Left ventricle myocardium inferior (tissue), 1 donor: ENCODE measurements at places on chromosomes 7 and 10. TPM values are rescaled to one million over a fixed set of nuclear protein-coding genes. Genes with fewer than 3 reads are reported as not detected.

Gene ITPRID1
- total RNA-seq, result not detected

Gene PMS2
- 5.6 TPM for total RNA-seq

Gene CUX1
- total RNA-seq, result 125 TPM

DNA sequence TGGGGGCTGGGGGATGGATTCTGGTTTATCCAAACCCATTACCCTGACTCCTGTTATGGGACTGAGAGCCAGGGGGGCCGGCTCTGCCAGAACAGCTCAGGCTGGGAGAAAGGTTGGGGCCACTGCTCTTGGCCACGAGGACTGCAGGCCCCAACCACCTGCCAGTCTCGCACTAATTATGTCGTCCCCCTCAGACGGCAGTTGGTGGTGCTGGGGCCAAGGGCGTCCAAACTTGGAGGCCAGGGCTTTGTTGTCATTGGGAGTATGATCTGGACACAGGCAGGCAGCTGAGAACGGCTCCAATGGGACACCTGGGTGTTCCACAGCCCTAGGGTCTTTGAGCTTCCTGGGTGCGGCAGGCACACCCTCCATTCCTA lies 34.7 kb downstream of the DRGX start:
- DNase-seq, result no peak
- peaks cover 27% of the 10 kb centered on the region for H3K4me1 ChIP-seq
- H3K36me3 ChIP-seq, result no peaks in the 10 kb centered on the region
- no peaks in the 10 kb centered on the region for H3K27me3 ChIP-seq

DNA sequence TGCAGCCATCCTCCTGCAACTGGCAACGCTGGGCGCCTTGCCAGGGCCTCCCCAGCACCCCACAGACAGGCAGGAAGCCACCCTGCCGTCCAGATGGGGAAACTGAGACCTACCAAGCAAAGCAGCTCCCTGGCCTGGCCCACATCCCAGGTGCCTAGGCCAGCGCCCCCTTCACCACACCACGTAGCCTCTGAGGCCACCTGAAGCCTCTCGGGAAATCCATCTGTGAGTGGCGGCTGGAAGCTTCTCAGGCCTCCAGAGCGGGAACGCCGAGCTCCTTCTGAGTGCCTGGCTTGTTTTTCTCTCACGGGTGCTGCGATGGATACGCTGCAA lies 58.7 kb downstream of the UNCX start:
- no peak overlapping the region for H3K4me3 ChIP-seq
- H3K4me1 ChIP-seq, result peaks cover 14% of the 10 kb centered on the region
- H3K36me3 ChIP-seq, result no peaks in the 10 kb centered on the region
- peaks cover 92% of the 10 kb centered on the region for H3K27me3 ChIP-seq
- no peak for DNase-seq
- no peak overlapping the region for H3K27ac ChIP-seq

DNA sequence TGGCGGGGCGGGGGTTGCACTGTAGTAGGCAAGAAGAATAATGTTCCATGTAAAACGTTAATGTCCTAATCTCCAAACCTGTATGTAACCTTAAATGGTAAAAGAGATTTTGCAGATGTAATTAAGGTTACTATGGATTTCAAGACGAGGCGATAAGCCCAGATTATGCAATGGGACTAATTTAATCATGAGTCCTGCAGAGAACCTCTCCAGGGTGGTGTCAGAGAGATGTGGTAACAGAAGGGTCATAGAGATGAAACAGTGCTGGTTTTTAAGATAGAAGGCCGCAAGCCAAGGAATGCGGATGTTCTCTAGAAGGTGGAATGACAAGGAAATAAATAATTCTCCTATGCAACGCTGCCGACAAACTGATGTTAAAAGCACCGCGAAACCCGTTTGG lies 57.1 kb downstream of the UBE3C start:
- no peak for DNase-seq
- H3K4me1 ChIP-seq, result no peaks in the 10 kb centered on the region
- peaks cover 75% of the 10 kb centered on the region for H3K36me3 ChIP-seq
- H3K4me3 ChIP-seq, result no peak overlapping the region

DNA sequence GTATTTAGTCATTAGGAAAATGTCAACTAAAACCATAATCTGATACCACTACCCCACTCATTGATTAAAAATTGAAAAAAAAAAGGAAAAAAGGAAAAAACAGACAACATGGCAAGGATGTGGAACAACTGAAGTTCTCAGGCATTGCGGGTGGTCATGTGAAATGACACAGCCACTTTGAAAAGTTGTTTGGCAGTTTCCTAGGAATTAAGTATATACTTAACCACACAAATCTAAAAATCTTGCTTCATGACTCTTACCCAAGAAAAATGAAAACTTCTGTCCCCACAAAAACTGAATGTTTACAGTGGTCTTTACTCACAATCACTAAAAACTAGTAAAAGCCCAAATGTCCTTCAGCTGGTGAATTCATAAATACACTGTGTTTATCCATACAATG lies 254.5 kb downstream of the AHR start:
- H3K4me3 ChIP-seq, result no peak overlapping the region
- DNase-seq, result no peak
- no peaks in the 10 kb centered on the region for H3K36me3 ChIP-seq
